ENCODE measurements at places on chromosomes 3 and 15.

DNA sequence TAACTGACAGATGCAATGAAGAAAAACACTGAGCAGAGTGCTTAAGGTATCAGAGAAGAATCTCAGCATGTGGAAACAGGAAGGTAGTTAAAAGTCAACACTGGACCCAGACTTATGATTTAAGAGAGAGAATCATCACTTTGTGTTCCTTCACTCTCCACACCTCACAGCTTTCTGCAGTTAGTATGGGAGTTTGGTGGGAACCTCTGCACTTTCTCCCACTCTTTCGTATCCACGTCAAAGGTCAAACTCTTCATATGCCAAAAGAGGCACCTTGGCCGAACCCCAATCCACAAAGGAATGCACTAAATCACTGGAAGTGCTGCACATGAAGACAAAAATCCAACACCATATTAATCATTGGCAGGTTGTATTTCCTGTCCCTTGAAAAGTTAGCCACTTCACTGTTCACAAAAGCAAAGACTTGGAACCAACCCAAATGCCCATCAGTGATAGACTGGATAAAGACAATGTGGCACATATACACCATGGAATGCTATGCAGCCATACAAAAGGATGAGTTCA lies 361.2 kb downstream of the MAGI1 start:
- no peak for DNase-seq

DNA sequence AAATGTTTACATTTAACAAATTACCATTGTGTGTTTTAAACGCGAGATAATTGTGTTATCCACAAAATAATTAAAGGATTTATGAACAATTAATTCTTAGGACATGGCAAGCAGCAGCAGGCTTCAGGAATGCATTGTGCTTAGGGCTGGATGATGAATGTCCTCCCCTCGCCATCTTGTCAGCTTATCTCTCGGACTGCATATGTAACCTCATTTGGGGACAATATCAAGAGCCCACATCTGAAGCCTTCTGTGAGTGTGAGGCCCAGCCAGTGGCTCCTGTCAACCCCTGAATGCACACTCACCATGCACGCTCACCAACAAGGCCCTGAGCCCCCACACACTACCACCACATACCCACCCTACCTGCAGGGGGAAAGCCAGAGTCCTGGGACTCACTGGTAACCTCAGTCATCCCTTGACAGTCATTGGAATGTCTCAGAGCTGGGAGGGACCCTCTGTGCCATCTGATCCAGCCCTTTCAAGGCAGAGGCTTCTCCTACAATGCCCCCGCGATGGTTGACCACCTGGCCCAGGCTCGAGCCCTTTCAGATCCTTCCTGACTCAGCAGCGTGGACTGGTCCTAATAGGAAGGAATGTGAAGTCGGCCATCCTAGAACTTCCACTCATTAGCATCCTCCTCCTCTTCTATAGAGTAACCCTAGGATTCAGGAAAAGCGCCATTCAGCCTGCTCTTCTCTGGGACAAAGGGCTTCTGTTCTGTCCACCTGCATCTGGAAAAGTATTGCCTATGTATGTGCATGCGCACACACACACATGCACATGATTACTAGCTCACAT lies 38.2 kb downstream of the MRPL46 start:
- DNase-seq: no peak

- DNase-seq: no peak
These were observed 16.8 kb downstream of the FGF7 start for GRCh38 chr15:49439678-49440395.

- no peak for DNase-seq
These were observed 146.5 kb downstream of the APBA2 start for GRCh38 chr15:29032229-29032625.

DNA sequence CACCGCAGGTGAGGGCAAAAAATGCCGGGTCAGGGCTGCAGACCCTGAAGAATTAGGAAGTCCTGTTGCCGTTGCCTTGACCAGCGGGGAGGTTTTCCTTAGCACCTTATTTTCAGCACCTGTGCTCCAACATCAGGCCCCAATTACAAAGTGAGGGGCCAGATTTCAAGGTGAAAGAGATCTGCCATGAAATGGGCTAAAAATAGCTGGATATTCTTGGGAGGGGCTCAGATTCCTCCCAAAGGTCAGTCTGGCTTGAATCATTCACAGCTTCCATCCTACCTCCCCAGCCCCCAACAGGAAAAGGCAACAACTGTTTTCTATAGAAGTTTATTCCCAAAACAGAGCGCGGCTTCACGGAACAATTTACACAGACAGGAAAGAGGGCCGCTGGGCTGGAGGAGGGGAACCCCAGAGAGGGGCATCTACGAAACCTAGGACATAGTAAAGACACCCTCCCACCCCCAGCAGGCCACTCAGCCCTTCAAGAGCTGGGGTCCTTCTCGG lies 941 bp upstream of the SLC26A6 start:
- DNase-seq: no peak

DNA sequence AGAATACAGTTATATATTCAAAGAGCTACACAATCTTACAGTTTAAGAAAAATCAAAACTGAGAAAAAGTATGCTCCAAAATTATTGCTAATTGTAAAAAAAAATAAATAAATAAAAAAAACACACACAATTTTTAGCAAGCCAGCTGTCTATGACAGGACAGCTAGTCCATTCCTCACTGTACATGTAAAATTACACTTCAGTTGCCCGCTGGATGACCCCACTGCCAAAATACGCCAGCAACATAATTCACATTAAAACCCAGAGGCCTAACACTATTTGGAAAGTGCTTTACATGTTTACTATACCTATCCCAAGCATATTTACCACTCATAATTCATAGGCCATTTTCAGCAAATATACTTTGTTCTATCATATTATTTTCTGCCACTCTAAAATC lies 5.8 kb downstream of the MYO9A start:
- no peak for DNase-seq

DNA sequence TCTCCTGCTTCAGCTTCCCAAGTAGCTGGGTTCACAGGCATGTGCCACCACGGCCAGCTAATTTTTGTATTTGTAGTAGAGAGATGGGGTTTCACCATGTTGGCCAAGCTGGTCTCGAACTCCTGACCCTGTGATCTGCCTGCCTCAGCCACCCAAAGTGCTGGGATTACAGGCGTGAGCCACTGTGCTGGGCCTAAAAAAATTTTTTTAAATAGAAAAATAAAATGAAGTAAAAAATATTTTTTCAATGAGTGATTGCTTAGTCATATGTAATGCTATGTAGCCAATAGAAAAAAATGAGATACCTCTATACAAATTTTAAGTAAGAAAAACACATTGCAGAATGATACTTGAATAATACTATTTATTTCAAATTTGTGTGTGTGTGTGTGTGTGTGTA lies 27.9 kb upstream of the SLC30A4 start:
- peak; percentile 86 for DNase-seq

DNA sequence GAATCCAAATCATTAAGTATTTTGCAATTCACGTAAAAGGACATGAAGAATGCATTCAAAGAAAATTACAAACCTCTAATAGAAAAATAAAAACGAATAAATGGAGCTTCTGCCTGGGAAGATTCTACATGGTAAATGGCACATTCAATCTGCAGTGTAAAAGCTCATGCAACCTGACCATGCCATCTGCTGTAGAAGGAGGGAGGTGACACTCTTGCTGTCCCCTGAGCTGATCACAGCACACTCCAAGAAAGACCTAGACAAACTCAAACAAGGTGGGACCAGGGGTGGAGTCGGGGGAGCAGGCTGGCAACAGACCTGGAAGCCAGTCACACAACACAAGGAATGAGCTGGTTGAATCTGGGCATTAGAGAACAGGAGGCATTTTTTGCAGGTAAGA lies 101.8 kb downstream of the BDH1 start:
- DNase-seq: no peak

GRCh38 chr3:43477600-43477999 lies 144.2 kb downstream of the ANO10 start:
- no peak for DNase-seq

- peak; percentile 20 for DNase-seq
These were observed 97.4 kb upstream of the RNU6-1 start for GRCh38 chr15:67937153-67937761.

- DNase-seq: no peak
These were observed 6.0 kb upstream of the FNDC3B start for GRCh38 chr3:172033396-172033795.

GRCh38 chr3:41467481-41467880 lies 268.2 kb downstream of the CTNNB1 start:
- DNase-seq: no peak

GRCh38 chr3:195855471-195856409 lies 44.0 kb upstream of the MUC4 start:
- DNase-seq: no peak

DNA sequence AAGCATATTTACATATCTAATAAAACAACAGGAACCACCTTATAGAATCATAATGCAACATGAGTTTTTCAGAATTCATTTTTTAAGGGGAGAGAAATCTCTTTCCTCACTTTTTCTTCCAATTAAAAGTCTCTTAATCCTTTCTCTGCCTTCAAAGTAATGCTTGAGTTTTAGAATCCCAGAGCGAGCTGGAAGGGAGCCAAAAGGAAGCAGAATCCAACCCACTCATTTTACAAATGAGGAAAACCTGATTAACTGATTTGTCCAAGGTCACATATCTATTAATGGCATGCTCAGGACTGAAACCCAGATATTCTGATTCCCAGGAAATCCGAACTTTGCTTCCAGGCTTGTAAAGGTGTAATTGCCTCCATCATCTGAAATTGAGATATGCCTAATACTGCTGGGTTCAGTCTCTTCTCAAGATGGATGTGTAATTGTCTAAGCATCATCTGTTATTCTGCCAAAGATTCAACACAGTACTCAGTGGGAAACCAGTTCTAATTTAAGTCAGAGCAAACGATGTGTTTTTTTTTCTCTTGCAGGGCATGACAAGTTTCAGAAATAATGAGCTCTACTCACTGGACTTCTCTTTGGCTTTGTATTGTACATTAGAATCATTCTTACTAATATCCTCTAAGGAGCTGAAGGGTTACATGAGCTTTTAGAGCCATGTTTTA lies 481.4 kb upstream of the CFAP20DC start:
- DNase-seq: no peak
